ENCODE measurements at places on chromosomes 3 and 15.
A peak's percentile ranks its signal among the peaks of the same experiment; 100 is the strongest.

- DNase-seq = no peak
Observed at GRCh38 chr3:131216330-131216729, 165.2 kb upstream of the NUDT16 start.

DNA sequence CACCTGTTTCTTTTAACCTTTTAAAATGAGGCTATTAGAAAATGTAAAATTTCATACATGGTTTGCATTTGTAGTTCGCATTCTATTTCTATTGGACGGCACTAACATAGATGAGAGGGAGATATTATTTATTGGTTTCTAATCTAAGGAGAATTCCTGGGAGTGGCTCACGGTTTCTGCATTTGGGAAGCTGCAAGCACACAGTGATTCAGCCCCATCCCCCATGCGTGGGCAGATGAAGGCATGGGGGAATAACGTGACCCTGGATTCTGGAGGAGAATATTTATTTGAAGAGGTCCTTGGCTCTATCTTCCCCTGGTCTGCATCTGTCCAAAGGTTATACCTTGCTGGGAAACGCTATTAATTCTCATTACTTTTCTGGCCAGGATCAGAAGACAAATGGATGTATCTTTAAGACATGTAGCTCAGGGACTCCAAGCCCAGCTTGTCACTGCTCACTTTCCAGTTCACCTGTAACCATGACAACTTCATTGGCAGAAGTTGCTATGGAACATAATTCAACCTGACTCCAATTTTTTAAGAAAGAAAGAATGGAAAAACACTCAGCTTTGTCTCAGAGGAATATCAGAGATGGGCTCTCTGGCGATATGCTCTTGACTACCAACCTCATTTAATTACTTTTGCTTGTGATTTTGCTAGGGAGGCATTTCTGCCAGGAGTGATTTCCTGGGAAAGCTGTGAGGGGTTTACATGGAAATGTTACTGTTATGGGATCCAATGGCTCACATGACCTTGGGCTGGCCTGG is 27.2 kb upstream of the POMGNT2 start:
- no peak for DNase-seq

- no peak for DNase-seq
Observed at GRCh38 chr3:57555306-57555705, 768 bp upstream of the PDE12 start.

DNA sequence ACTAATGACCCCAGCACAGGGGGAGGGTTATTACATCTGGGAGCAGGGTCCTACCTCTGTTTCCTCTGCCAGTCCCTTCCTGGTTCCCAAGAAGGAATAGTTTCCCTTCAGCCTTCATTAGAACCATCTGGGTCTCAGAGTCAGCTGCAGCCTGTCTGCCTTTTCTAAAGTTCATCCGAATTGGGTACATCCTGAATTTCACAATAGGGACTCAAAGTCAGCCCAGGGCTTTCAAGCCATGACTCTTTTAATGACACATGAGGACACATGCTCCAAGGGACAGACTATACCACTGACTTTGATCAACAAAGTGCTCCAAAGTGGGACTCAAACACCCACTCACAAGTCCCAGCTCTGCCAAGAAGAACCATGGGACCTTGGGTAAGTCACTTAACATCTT is 12.7 kb upstream of the CRABP1 start:
- DNase-seq = no peak

- peak; percentile 10 for DNase-seq
Observed at GRCh38 chr3:139519998-139520737, 19.4 kb downstream of the RBP1 start.

DNA sequence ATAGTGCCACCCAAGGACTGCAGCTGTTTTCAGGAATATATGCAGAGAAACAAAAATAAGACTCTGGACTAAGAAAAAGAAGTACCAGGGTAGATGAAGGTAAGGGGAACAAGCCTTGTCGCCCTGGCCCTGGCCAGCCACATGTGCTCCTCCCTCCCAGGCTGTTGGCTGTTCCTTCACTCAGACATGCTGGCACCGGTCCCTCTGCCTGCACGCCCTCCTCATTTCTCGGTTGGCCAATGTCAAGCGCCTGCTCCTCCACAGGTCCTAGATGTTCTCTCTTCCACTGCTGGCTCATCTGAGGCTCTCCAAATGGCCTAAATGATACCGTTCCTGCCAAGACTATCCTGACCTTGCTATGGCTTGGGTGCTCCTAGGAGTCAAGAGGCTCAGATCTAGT is 288.4 kb upstream of the LYSMD4 start:
- no peak for DNase-seq

DNA sequence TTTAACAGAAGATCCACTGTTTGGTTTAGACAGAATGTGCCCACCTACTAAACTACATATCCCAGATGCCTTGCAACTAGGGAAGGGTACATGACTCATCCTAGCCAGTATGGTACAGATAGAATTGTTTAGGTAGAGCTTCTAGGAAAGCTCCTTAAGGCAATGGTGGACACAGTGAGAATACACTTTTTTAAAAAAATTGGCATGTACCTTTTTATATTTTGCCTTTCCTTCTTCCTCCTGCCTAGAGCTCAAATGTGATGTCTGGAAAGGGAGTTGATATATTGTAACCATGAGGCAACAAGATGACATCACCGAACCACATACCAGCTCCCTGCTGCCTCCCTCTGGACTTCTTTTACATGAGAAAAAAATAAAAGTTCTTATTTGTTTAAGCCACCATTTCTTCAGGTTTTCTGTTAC is 14.4 kb upstream of the C3orf80 start:
- DNase-seq = no peak

- DNase-seq = no peak
Observed at GRCh38 chr15:69824075-69824876, 273.4 kb downstream of the TLE3 start.

DNA sequence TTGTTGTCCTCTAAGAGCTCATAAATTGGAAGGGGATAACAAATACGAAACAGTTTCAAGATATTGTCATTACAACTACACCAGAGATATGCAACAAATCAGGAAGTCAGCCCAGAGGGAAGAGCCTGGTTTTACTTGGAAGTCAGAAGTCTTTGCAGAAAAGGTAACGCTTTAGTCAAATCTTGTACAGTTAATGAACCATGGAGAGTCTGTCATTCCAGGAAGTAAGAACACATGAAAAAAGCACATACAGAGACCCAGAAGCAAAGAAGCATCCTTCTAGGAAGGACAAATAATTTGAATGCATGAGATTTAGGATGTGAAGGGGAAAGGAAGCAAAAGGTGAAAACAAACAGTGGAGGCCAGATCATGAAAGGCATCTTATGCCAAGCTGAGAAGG is 19.6 kb downstream of the DYNC1LI1 start:
- DNase-seq = no peak

- DNase-seq = no peak
Observed at GRCh38 chr3:44000586-44000985, 241.1 kb upstream of the TOPAZ1 start.

DNA sequence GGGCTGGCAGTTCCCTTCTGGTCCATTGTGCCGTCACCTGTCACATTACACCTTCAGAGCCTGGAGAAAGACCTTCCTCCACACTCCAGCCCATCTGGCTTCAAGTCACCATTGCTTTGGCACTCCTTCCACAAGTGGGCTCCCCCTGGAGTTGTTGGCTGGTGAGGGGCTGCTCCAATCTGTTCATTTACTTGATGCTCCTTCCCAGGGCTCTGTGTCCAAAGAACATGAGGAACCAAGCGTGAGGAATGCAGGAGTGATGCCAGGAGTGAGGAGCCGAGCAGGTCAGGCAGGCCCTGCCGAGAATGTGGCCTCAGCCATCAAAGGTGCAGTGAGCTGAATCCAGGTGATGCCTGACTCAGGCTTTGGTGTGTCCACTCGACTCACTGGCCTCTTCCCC is 57.2 kb downstream of the OXNAD1 start:
- no peak for DNase-seq

DNA sequence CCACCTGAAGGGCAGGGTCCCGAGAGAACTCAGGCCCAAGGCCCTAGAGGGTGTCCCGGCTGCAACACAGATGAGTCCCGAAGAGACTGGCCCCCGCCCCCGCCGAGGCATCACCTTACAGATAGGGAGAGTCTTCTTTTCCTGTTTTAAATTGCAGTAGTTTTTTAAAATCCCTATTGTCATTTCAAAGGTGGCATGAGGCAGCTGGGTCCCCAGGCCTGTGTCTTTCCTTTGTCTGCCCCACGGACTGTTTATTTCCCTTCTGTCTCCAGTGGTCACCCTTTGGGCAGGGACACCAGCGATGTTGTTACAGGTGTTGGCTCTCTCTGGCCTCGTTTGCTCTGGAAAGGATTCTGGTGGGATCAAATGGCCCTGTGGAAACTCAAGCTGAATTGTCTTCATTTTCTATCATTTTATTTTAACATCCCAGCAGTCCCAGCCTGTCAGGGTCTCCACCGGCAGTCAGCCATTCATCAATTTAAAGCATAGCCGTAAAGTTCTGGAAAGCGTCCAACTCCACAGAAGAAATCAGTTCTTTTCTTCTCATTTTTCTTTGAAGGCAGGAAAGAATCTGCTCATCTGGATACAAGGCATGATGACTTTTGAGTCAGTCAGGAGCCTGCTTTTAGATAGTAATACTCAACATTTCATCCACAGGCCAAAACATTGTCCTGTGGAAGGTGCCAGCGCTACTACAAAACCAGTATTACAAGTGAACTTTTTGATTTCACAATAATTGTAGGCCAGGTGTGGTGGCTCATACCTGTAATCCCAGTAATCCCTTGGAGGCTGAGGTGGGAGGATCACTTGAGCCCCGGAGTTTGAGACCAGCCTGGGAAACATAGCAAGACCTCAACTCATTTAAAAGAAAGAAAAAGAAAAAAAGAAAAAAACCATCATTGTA is 96.2 kb downstream of the HES1 start:
- DNase-seq = no peak

- no peak for DNase-seq
Observed at GRCh38 chr15:84807228-84807627, 9.9 kb upstream of the ALPK3 start.

- peak; percentile 81 for DNase-seq
Observed at GRCh38 chr3:49020330-49021212, 1.4 kb upstream of the NDUFAF3 start.

DNA sequence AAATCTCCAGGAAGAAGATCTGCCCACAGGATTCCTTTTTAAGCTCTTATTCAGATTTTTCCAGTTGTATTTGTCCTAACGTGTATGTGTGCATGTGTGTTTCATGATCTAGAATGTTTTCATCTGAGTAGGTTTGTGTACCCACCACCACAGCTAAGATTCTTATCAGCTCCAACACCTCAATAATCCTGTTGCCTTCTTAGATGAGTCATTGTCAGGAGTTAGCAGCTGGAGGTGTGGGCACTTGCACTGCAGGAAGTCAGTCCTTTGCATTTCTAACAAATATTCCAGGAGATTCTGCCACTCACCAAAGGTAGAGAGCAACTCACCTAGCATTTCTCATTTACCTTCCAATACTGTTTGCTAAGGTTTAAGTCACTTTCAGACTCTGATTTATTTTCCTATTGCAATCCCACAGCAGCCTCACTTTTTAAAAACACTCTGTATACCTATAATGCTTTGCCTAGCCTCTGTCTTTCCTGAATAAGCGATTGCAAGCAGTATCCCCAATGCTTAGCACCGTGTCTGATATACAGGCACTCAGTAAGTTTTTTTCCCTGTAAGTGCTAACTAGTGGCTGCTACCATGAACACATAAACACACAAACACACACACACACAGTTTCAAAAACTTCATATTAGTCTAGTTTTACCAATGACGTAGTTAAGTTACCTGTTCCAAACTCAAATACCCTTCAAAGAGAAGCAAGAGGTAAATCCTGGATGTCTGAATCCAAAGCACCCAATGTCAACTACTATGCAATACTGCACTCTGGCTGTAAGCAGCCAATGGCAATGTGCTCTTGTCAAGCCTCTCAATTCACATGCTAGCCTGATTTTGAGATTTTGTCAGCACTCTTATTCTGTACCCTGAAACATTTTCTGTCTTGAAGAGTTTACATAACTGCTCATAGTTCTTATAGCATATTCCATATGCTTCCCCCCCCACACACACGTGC is 713.5 kb upstream of the LMCD1 start:
- no peak for DNase-seq

DNA sequence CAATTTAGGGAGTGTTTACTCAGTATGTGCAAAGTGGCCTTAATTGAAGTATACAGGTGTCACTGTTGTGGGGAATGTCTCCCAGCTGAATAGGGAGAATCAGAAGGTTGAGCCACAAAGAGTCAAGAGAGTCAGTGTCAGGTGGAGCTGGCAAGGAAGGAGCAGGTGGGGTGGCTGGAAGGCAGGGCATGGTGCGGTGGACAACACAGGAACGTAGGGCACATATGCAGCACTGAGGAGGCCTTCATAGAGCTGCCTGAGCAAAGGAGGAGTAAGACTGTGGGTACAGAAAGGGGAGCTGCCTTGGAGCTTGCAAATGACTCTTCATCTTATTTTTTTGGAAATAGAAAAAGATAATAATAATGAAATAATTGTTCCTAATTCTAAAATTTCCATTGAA is 20.0 kb downstream of the ARHGEF3 start:
- no peak for DNase-seq

DNA sequence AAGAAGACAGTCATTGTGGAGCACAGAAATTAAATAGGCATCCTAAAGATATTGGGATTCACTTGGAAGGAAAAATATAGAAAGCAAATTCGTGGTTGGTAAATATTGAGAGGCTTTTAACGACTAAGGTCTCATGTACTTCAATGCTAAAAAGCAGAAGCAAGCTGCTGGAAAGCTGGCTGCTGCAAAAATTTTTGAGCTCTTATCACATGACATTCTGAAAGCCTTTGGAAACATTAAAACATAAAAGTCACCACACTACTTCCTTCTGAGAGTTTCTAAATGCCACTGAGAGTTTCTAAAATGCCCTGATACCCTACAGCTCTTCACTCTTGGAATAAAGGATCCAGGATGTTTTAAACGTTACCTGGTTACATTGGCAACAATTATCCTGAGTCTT is 39.0 kb upstream of the CBLB start:
- DNase-seq = peak; percentile 10

GRCh38 chr3:3646934-3647333 is 152.3 kb upstream of the LRRN1 start:
- no peak for DNase-seq

GRCh38 chr3:51621091-51621892 is 49.8 kb upstream of the TEX264 start:
- DNase-seq = peak; percentile 24

- DNase-seq = no peak
Observed at GRCh38 chr3:98240131-98240530, 23.9 kb upstream of the OR5H6 start.

- DNase-seq = no peak
Observed at GRCh38 chr3:65876028-65876420, 162.7 kb downstream of the MAGI1 start.

DNA sequence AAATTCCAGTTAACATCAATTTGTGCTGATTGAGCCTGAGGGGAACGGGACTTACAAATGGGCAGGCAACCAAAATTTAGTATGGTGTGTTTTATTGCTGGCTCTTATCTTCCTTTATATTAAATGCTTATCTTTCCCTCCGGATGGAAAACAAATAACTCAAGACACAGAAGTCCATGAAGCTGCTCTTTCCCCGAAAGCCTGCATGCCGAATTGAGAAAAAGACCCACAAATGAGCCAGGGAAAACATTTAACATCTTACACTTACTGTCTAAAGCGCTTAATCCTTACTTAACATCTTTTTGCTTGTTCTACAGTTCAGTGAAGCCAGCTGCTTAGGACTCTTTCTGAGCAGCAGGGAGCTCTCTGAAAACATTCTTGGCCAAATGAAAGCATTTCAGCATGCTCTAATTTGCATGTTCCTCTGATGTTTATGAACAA is 49.5 kb downstream of the HEG1 start:
- DNase-seq = no peak

Measured in HL-60 (cell line).